ENCODE measurements at places on chromosomes 11 and 22.
A peak's percentile ranks its signal among the peaks of the same experiment; 100 is the strongest.

GRCh38 chr11:9396752-9397151 lies 12.3 kb downstream of the IPO7 start:
- no peak for DNase-seq

GRCh38 chr22:20464096-20464614 lies 26.5 kb upstream of the SCARF2 start:
- peak; percentile 29 for DNase-seq

DNA sequence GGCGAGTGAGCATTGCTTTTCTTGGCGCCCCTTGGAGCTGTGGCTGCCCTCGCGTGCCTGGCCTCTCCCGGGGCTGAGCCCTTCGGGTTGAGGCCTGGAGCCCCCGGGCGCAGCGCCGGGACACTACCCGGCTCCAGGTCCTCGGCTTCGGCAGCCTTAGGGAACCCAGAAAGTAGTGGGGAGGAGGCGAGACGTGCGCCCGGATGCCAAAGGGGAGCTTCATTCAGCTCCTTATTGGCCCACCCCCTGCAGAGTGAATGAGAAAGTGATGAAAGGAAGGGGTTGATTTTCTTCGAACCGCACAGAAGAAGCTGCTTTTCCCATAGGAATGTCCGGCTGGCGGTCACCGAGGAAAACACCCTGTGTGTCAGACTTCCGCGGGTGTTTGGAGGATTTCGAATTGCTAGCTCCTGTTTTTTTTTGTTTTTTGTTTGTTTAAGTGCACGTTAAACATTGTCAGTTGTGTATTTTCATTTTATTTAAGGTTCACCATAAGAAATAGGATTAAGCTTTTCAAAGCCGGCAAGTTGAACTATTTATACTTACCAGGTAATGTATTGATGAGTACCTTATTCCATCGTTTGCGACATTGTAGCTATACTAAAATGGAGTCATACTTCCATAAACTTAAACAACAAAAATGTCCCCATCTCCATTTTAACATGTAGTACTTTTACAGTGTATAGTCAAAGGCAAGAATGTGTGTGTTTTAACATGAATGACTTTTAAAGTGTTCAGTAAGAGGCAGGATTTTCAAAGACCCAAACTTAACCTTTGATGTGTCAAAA lies 841 bp upstream of the EIF4G2 start:
- DNase-seq, result no peak

DNA sequence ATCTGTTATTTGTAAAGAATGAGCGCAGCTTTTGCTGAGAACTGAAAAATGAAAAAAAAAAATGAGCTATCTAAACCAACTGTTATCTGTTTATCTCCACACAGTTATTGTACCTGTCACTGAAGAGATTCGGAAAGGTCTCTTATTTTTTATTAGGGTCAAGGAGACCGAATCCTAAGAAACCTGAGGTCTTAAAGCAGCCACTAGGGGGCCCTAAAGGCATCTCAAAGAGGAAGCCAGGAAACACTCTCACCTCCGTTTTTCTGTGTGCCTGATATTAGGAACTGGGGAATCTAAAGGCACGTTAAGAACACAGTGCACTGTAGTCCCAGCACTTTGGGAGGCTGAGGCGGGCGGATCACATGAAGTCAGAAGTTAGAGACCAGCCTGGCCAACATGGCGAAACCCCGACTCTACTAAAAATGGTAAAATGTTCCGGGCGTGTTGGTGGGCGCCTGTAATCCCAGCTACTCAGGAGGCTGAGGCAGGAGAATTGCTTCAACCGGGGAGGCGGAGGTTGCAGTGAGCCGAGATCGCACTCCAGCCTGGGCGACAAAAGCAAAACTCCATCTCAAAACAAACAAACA lies 3.5 kb upstream of the LARGE1 start:
- no peak for DNase-seq

DNA sequence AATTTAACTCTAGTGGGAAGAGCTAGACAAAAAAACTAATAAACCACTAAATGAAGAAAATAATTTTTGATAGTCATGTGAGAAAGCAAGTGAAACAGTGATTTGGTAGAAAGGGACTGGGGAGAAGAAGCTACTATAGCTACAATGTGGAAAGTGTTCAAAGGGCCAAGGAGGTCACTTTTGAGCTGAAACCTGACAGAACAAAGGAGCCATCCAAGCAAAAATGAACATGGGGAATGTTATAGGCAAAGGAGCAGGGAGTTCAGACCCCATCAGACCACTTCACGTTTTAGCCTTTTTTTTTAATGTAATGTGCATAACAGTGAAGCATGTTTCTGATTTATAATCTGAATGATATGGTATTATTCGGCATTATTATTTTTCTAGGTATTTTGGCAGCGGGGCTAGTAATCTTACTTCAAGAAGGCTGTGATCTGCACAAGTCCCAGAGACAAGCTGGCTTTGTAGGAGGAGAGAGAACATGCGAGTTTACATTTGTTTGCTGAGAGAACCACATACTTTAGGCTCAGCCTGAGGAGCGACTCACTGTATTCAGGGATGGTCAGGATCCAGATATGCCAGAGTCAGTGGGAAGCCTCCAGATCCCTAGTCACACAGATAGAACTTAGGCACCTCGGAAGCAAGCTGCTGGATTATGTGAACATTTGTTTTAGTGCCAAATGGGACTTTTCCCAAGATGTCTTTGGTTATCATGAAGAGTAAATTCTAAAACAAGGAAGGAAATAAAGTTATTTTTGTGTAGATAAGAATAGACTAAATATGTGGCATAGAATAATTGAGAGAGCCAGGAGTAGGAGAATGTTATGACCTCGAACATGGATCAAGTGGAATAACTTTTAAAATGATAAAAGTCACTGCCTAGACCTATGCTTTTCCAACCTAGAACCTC lies 118.6 kb downstream of the TRIM44 start:
- no peak for DNase-seq
